Cerebellum (tissue), 4 donors: ENCODE measurements at places on chromosomes 3 and 15. TPM values are rescaled to one million over a fixed set of nuclear protein-coding genes. Genes with fewer than 3 reads are reported as not detected.

AGTR1 gene
- total RNA-seq = 7.1 TPM

FAM43A gene
- total RNA-seq = 10.9 TPM

BMF gene
- total RNA-seq = 4.3 TPM

FLNB gene
- 57.6 TPM for total RNA-seq

OSTN gene
- 0.54 TPM for total RNA-seq

TF gene
- total RNA-seq = 10.2 TPM

CTSH gene
- total RNA-seq = 8.6 TPM

RLBP1 gene
- total RNA-seq = 0.18 TPM

CYB561D2 gene
- total RNA-seq = 10.1 TPM

HHLA2 gene
- total RNA-seq = 0.18 TPM

CHST13 gene
- total RNA-seq = not detected

GNL3 gene
- total RNA-seq = 50.2 TPM

PAQR9 gene
- total RNA-seq = 1.4 TPM

FANCD2OS gene
- total RNA-seq = not detected

CISH gene
- total RNA-seq = 1.4 TPM

MYO5C gene
- total RNA-seq = 10.4 TPM

LRRC49 gene
- 106 TPM for total RNA-seq

MB21D2 gene
- 41.1 TPM for total RNA-seq

CHRNA5 gene
- 5.1 TPM for total RNA-seq

TRAIP gene
- 6.4 TPM for total RNA-seq

TMEM207 gene
- not detected for total RNA-seq

ARGFX gene
- not detected for total RNA-seq

GREM1 gene
- total RNA-seq = 0.54 TPM

TNNC1 gene
- 0.64 TPM for total RNA-seq

CFAP91 gene
- 13.3 TPM for total RNA-seq

IFRD2 gene
- total RNA-seq = 19.3 TPM

CCR8 gene
- not detected for total RNA-seq

CLDN11 gene
- total RNA-seq = 39.6 TPM

ITIH4 gene
- 8.0 TPM for total RNA-seq

EPHB1 gene
- total RNA-seq = 25.0 TPM

GATA2 gene
- 2.0 TPM for total RNA-seq

LRRIQ4 gene
- total RNA-seq = 1.3 TPM

TTC23 gene
- 19.7 TPM for total RNA-seq

A4GNT gene
- total RNA-seq = not detected

GOLGA6L9 gene
- total RNA-seq = 9.5 TPM

SLC15A2 gene
- total RNA-seq = 15.2 TPM

KCNMB2 gene
- 13.6 TPM for total RNA-seq
